ENCODE measurements at places on chromosomes 6 and 20. TPM values are rescaled to one million over a fixed set of nuclear protein-coding genes. Genes with fewer than 3 reads are reported as not detected.

DNA sequence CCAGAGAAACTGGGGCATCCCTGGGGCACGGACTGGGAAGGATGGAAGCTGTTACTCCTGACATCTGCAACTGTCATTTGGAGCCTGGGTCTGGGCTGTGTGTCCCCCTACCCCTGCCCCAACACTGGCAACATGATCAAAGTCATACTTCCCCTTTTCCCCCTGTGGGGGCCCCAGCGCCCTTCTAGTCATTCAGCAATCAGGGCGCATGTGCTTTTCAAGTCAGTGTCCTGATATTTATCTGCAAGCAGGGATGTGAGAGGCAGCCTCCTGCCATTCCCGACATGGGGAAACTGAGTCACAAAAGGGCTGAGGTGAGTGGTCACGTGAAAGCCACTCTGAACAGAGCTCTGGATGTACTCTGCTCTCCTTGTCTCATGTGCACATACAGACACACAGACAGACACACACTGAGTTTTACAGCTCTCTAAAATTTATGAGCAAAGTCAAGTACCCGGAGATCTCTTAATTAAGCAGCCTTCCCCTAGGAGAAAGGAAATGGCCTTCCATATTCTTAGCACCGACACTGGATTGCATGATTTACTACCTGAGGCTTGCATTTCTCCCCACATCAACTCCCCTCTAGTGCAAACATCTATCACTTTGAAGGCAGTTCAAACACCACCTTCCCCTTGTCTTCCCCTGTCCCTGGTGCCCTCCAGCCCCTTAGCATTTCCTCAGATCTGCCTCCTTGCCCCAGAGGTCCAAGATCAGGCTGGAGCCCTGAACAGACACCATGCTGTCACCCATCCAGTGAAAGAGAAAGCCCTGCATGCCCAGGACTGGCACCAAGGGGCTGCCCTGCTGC lies 170.7 kb downstream of the CDC5L start:
- DNase-seq, result no peak

- DNase-seq, result no peak
Observed at GRCh38 chr6:43967719-43968091, 159.5 kb downstream of the MRPL14 start.

ZBTB2 gene
- total RNA-seq, result 17.5 TPM

- no peak for DNase-seq
Observed at GRCh38 chr6:14818422-14818884, 427.4 kb upstream of the JARID2 start.

ZNF334 gene
- total RNA-seq, result 21.4 TPM

GRCh38 chr6:124490122-124490521 lies 472.1 kb upstream of the RNF217 start:
- DNase-seq, result no peak

SPATA25 gene
- total RNA-seq, result 0.41 TPM

GRCh38 chr6:151409260-151409659 lies 17.9 kb upstream of the ZBTB2 start:
- DNase-seq, result no peak

KHDC1L gene
- total RNA-seq, result not detected

- no peak for DNase-seq
Observed at GRCh38 chr6:40285996-40286395, 301.2 kb downstream of the LRFN2 start.

DNA sequence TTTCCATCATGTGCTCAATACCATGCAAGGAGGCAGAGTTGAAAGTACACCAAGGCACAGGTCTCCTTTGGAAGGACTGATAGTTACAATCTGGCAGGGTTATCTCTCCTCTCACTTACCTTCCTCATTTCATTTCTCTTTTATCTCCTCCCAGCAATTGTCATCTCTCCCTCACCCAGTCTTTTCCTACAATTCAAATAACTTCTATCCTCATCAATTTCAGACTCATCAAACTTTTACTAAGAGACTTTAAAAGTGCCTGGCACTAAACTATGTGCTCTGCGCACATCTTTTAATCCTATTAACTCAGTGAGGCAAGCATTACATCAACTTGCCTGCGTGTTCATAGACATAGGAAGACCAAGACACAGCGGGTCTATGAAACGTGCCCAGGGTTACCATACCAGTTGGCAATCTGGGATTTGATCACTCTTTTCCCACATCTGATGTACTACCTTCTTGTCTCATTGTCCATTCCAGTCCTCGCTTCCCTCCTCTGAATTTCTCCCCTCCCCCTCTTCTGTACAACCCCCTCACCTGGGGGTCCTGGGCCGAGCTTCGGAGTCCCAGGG lies 1.2 kb downstream of the VARS1 start:
- DNase-seq, result no peak

DNA sequence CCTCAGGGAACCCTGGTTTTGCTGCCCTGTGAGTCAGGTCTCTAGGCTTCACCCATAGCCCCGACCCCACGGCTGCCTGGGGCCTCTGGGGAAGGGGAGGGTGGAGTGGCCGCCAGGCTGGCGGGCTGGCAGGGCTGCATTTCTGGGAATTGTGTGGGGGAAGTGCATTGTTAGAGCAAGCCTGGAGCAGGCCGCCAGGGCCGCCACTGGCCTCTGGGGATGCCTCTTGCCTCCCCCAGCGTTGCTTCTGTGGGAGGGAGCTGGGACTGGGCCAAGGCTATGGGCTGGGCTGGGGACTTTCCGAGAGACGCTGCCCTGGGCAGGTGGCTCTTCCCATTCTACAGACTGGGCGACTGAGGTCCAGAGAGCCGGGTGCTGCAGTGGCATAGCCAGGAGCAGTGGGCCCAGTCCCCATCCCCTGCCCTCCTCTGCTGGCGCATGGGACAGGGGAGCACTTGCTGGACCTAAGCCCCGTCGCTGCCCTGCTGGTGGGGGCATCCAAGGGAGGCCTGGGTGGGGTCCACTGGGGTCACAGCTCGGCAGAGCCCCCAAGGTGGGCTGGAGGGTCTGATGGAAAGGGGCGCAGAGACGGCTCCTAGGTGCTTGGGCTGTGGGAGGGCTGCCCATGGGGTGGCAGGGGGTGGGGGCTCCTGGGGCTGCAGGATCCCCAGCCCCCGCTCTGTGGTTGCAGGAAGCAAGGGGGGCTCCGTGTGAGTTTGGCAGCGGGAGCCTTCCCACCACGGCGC lies 6.6 kb upstream of the SOX18 start:
- no peak for DNase-seq

DNA sequence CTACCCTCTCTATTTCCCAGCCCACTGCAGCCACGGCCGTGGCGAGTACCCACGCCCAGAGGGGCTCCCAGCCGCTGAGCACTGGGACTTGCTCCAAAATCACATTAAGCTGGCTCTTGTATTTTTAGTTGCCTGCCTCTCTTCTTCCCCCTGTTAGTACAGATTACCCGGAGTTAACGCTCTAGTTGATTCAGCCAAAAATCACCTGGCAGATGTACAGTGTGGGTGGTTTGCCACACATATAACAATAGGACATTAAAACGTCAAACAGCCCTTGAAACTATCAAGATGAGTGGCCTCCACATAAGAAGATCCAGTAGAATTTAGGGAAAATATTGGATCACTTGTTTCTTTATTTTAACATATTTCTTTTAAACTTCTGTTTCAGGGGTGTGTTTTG lies 268.8 kb upstream of the PRDM1 start:
- DNase-seq, result no peak

GRCh38 chr20:62975251-62975760 lies 22.8 kb downstream of the SLC17A9 start:
- no peak for DNase-seq

GRCh38 chr6:105884426-105884825 lies 201.7 kb upstream of the PRDM1 start:
- DNase-seq, result no peak

ARHGAP18 gene
- 3.6 TPM for total RNA-seq

- DNase-seq, result no peak
Observed at GRCh38 chr6:106757267-106757666, 127.9 kb downstream of the QRSL1 start.

- DNase-seq, result no peak
Observed at GRCh38 chr6:69820438-69820837, 23.6 kb upstream of the LMBRD1 start.

- no peak for DNase-seq
Observed at GRCh38 chr20:30286157-30286556, 971.3 kb upstream of the DEFB115 start.

DNA sequence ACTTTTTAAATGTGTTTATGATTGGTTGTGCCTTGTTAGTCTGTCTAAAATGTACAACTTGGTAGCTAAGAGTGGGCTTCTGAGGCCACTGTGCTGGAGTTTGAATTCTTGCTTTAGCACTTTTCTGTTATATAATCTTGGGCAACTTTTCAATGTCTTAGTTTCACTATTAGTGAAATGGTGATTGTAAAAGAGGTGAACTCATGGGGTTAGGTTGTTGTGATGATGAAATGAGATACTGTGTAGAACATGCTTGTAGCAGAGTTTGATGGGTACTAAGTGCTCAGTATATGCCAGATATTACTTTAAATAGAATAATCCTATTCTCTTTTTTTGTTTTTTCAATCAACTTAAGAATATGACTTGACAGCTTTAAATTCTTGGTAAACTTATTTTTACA lies 624.7 kb downstream of the CD109 start:
- no peak for DNase-seq

KIAA1755 gene
- total RNA-seq, result 9.5 TPM

GRCh38 chr6:19664878-19665612 lies 172.1 kb upstream of the ID4 start:
- DNase-seq, result no peak

DNA sequence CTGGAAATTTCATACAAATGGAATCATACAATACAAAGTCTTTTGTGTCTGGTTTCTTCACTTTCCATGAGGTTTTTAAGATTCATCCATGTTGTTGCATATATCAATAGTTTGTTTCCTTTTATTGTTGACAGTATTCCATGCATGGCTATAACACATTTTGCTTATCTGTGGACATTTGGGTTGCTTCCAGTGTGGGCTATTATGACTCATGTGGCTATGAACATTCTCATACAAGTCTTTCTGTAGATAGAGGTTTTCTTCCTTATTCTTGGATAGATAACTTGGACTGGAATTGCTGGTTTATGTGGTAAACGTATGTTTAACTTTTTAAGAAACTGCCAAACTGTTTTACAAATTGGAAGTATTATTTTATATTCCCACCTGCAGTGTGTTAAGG lies 30.0 kb upstream of the KIF6 start:
- DNase-seq, result no peak

GRCh38 chr20:6122111-6122872 lies 538 bp downstream of the FERMT1 start:
- no peak for DNase-seq

PSMB8 gene
- total RNA-seq, result 1.7 TPM

GRCh38 chr6:106103728-106104109 lies 17.6 kb downstream of the PRDM1 start:
- DNase-seq, result no peak

- DNase-seq, result no peak
Observed at GRCh38 chr6:12288914-12289313, 1.2 kb upstream of the EDN1 start.

- no peak for DNase-seq
Observed at GRCh38 chr20:44959082-44959637, 1.0 kb downstream of the TOMM34 start.

GRCh38 chr6:26412228-26412627 lies 10.2 kb downstream of the BTN3A1 start:
- DNase-seq, result no peak

DNA sequence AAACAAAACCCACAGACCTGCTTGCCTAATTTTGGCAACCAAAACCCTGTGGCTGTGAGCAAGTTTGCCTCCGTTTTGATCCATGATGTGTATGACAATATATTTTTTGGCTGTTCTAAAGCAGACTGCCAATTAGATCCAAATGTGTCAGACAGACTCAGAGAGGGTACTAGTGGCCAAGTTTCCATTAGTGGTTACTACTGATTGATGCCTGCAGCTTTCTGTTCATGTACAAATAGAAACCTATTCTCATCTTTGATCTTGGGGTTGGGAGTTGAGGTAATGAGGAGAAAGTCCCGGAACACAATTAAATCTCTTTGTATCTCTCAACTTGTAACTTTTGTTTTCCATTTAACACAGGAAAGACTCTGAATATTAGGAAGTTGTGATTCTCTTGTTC lies 100.9 kb downstream of the RNF144B start:
- no peak for DNase-seq

LY6G6F gene
- not detected for total RNA-seq
